ENCODE measurements at places on chromosomes 13 and 19. TPM values are rescaled to one million over a fixed set of nuclear protein-coding genes. Genes with fewer than 3 reads are reported as not detected.

AP1M2 gene
- 130 TPM for total RNA-seq

C19orf67 gene
- total RNA-seq, result 0.48 TPM

ZNF599 gene
- total RNA-seq, result 1.7 TPM

MADCAM1 gene
- under 0.01 TPM for total RNA-seq

KIR2DL1 gene
- not detected for total RNA-seq

RHPN2 gene
- total RNA-seq, result 25.1 TPM

PEX11G gene
- total RNA-seq, result 2.4 TPM

ZNF790 gene
- total RNA-seq, result 5.1 TPM

KLK13 gene
- not detected for total RNA-seq

NLRP12 gene
- total RNA-seq, result not detected

MRPS12 gene
- 60.5 TPM for total RNA-seq

COG6 gene
- 19.0 TPM for total RNA-seq

APLP1 gene
- not detected for total RNA-seq

SCN1B gene
- 0.48 TPM for total RNA-seq

MYBPC2 gene
- total RNA-seq, result not detected

SMIM44 gene
- not detected for total RNA-seq

UBE2L5 gene
- total RNA-seq, result not detected

ZSCAN22 gene
- total RNA-seq, result 2.6 TPM

PSG6 gene
- not detected for total RNA-seq

CBLC gene
- total RNA-seq, result 185 TPM

MTUS2 gene
- total RNA-seq, result under 0.01 TPM

OR10H1 gene
- not detected for total RNA-seq

HRC gene
- total RNA-seq, result not detected

Data from tracheal epithelial cell (primary cell).